ENCODE measurements at places on chromosomes 7 and 10.
A peak's percentile ranks its signal among the peaks of the same experiment; 100 is the strongest.

DNA sequence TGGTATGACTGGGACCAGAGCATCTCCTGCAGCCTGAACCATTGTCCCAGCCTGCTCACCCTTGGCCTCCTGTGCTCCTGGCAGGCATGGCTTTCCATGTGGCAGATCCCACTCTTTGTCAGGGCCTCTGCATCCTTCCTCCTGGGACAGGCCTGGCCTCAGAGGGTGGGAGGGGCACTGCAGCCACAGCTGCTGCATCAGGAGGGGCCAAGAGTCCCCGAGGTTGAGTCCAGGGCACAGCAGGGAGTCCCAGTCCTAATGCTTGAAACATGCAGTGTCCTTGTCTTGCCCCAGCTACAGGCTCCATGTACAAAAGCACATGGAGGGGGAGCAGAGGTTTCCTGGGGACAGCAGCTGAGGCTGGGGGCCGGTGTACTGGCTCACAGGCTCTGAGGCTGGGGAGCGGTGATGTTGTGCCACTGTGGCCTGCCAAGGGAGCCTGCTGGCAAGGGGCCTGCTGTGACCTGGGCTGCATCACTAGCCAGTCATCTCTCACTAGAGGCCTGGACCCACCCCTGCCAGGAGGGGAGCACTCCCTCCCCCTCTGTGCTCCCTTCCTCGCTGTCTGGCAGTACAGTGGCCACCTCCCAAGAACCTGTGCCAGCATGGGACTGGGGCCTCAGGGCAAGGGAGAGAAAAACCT, 144.8 kb downstream of the ZNF248 start:
- DNase-seq: no peak
- H3K27me3 ChIP-seq: no peaks in the 10 kb centered on the region
- H3K4me3 ChIP-seq: no peak overlapping the region
- H3K36me3 ChIP-seq: no peaks in the 10 kb centered on the region
- H3K4me1 ChIP-seq: peaks cover 8% of the 10 kb centered on the region

DNA sequence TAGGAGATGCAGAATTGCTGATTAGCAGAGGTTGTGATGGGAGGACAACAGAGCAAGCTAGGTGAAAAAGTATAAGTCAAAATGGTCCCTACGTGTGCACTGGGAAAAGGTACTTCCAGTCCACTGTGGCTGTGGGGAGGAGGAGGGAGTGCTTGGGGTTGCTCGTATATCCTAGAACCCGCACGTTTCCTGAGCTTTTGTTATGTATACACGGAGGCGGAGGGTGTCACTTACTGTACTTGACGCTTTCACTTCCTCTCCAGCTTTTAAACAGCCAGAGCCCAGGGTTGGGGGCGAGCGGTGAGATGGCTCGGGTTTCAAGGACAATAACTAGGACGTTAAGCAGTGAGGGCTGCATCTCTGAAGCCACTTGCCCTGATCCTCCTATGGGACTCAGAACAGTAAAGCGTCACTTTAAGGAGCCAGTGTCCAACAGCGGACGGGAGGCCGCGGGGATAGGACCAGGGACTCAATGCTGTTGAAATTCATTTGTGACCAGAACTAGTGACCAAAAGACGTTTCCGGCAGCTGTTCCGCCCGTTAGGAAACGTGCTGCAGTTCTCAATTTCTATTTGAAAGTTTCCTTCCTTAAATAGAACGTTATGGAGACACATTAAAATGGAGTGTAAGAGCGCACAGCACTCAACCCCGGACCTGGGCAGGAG, 985 bp upstream of the ETV1 start:
- peak overlapping the region; percentile 26 for H3K27ac ChIP-seq
- peaks cover 11% of the 10 kb centered on the region for H3K4me1 ChIP-seq
- no peaks in the 10 kb centered on the region for H3K36me3 ChIP-seq
- no peaks in the 10 kb centered on the region for H3K27me3 ChIP-seq

- H3K27me3 ChIP-seq: no peaks in the 10 kb centered on the region
- H3K4me3 ChIP-seq: no peak overlapping the region
- DNase-seq: no peak
- H3K4me1 ChIP-seq: peaks cover 8% of the 10 kb centered on the region
These were observed 170.6 kb downstream of the PRKG1 start for GRCh38 chr10:51244748-51245490.

- peaks cover 33% of the 10 kb centered on the region for H3K4me1 ChIP-seq
- DNase-seq: no peak
- H3K27me3 ChIP-seq: no peaks in the 10 kb centered on the region
- no peak overlapping the region for H3K27ac ChIP-seq
These were observed 244.2 kb upstream of the IGFBP3 start for GRCh38 chr7:46165276-46165675.

DNA sequence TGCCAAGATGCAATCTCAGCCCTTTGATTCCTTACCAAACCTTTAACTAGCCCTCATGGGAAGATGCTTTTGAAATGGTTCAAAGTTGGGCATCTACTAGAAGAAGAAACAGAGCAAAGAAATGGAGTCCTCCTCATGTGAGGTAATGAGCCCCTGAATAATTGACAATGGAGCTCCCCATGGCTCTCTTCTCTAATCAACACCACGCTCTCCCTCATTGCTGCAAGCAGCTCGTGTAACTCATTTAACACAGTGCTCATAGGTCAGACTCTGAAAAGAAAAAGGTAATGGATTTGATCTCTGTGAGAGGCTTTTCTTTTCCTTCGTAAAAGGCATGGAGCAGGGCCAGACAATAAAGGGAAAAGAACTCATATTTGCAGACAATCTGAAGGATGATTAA, 312.8 kb downstream of the PHTF2 start:
- H3K27ac ChIP-seq: no peak overlapping the region
- H3K36me3 ChIP-seq: no peaks in the 10 kb centered on the region
- no peaks in the 10 kb centered on the region for H3K4me1 ChIP-seq

DNA sequence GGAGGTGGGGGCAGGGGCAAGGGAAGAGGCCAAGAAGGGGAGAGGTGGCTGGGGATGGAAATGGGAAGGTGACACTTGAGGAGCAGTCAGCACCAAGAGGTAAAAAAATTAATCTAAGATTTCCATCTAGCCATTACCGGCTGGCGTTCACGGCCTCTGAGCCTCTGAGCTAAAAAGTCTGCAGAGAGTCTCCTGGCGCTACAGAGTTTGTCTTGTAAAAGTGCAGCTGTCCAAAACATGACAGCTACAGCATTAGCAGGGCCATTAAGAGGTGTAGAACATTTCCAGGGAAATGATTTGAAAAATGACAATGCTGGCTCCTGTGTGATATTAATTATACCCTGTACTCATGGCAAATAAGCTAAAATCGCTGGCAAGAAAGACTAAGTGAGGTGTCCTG, 167.6 kb downstream of the LRMDA start:
- H3K4me3 ChIP-seq: no peak overlapping the region
- peaks cover 6% of the 10 kb centered on the region for H3K4me1 ChIP-seq
- no peaks in the 10 kb centered on the region for H3K36me3 ChIP-seq
- no peaks in the 10 kb centered on the region for H3K27me3 ChIP-seq
- no peak for DNase-seq

DNA sequence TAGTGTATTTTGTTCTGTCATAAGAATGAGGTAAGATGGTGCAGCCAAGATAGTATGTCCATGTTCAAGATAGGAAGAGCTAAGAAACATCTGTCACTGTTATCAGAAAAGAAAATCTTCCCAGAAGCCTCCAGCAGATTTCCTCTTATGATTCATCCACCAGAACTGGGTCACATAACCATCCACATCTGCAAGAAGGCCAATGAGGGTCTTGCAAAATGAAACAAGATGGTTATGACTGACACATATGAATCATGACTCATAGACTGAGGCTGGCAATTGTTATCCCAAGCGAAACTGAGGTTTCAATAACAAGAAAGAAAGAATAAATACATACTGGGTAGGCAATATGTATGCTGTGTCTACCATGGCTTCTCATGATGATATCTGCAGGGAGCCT, 30.3 kb downstream of the CCNJ start:
- no peaks in the 10 kb centered on the region for H3K4me1 ChIP-seq
- DNase-seq: no peak
- no peak overlapping the region for H3K27ac ChIP-seq
- H3K4me3 ChIP-seq: no peak overlapping the region
- H3K36me3 ChIP-seq: no peaks in the 10 kb centered on the region

DNA sequence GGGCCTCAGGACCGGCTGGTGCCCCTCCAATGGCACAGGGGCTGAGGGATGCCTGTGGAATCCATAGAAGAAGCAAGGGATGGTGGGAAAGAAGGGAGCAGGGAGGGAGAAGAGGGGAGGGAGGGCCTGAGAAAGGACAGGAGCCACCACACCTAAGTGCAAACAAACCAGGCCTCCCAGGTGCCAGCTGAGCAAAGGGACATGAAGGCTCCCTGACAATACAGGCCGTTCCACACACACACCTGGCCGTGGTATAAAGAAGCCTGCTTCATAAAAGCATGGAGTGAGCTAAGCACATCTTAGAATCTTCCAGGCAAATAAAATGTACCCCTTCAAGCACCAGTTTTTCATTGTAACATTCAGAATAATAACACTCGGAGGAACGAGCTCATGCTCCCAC, 54.0 kb downstream of the OAT start:
- H3K27ac ChIP-seq: no peak overlapping the region
- H3K36me3 ChIP-seq: no peaks in the 10 kb centered on the region
- no peak overlapping the region for H3K4me3 ChIP-seq

GRCh38 chr7:106968160-106968559, 76.3 kb upstream of the PRKAR2B start:
- no peak overlapping the region for H3K4me3 ChIP-seq
- no peaks in the 10 kb centered on the region for H3K27me3 ChIP-seq
- no peak overlapping the region for H3K27ac ChIP-seq

GRCh38 chr10:88089498-88089897, 226.1 kb downstream of the PTEN start:
- no peaks in the 10 kb centered on the region for H3K36me3 ChIP-seq
- no peak overlapping the region for H3K4me3 ChIP-seq
- peak overlapping the region; percentile 42 for H3K27ac ChIP-seq
- peak; percentile 95 for DNase-seq
- no peaks in the 10 kb centered on the region for H3K27me3 ChIP-seq
- peaks cover 25% of the 10 kb centered on the region for H3K4me1 ChIP-seq

DNA sequence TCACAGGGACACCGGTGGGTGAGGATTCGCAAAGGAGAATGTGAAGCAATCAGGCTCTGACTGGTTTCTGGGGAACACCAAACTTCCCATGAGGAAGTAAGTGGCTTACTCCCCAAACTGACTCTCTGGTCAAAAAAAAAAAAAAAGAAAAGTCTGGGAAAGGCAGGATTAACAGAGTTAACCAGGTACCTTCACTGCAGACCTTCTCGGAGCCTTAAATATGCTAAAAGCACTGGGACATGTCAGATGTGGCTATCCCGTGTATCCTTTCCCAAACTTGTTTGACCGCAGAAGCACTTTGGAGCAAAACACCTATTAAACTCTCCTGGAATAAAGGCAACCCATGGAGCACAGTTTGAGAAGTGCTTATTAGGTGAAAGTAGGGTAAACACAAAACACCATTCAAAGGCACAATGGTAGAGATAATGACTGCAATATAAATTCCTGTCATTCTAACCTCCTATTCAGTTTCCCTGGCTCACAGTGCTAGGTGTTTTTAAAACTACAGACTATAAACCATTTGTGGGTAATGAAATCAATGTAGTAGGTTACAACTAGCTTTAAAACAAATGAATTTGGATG, 44.1 kb upstream of the MXI1 start:
- H3K27me3 ChIP-seq: no peaks in the 10 kb centered on the region
- H3K36me3 ChIP-seq: no peaks in the 10 kb centered on the region
- H3K27ac ChIP-seq: no peak overlapping the region
- peaks cover 15% of the 10 kb centered on the region for H3K4me1 ChIP-seq

DNA sequence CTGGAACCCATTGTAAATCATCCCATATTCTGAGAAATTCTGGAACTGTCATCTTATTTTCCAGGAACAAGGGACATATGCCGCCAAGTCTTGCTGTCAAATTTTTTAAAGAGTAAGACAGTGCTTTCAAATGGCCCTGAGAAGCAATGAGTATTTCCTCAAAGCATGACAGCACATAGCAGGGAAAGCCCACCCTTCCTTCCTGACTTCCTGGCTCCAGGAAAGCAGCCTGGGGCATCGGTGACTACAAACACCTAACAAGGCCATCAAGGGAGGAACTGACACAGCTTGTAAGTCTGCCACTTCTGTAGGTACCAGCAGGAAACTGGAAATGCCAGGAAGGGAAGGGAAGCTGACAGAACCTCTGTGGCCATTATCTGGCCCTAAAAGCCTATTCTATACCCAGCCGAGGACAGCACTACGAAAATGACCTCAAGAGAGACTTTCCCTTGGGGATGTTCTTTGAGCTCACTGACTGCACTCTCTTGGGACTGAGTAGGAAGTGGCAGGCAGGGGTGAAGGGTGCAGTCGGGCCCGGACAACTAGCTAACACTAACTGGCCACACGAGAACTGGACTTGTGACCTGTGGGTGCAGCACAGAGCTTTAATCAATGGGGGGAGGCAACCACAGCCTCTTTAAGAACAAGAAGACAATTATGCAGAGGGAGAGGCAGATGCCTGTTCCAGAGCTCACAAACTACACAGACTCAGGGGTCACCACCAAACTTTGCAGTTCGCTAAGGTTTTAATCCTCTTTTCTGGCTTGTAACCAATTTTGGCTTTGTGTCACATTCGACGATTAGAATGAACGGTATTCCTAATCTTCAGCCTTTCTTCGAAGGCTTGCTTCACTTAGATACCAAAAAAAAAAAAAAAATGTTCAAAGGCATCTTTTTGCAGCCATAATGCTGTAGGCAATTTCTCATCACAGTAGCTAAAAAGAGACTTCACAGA, 52.0 kb downstream of the GRB10 start:
- no peak overlapping the region for H3K4me3 ChIP-seq
- DNase-seq: no peak
- H3K27me3 ChIP-seq: no peaks in the 10 kb centered on the region
- peak overlapping the region; percentile 75 for H3K27ac ChIP-seq
- H3K4me1 ChIP-seq: peaks cover 91% of the 10 kb centered on the region

GRCh38 chr7:43058271-43059066, 54.0 kb upstream of the HECW1 start:
- H3K36me3 ChIP-seq: no peaks in the 10 kb centered on the region
- no peak overlapping the region for H3K4me3 ChIP-seq
- no peaks in the 10 kb centered on the region for H3K27me3 ChIP-seq
- DNase-seq: no peak

DNA sequence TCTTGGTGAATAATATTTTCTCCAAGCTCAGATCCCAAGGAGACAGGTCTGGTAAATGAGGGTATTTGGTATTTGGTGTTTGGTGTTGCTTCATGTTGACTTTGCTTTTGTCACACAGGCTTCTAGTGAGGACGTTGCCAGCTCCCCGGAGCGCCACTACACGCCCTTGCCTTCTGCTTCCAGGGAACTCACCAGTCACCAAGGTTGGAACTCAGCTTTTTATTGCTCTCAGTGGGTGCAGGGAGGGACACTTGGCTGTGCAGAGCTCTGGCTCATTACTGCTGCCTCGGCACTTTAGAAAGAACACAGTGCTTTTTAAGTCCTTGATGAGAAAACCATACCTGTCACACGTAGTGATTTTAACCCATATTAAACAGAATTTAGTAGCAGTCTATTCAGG, 892.9 kb downstream of the LRMDA start:
- H3K36me3 ChIP-seq: no peaks in the 10 kb centered on the region
- DNase-seq: peak; percentile 49
- H3K27me3 ChIP-seq: no peaks in the 10 kb centered on the region
- no peak overlapping the region for H3K27ac ChIP-seq
- H3K4me1 ChIP-seq: no peaks in the 10 kb centered on the region

GRCh38 chr10:70901276-70901878, 13.0 kb upstream of the PCBD1 start:
- H3K27ac ChIP-seq: no peak overlapping the region
- no peak for DNase-seq
- H3K4me3 ChIP-seq: no peak overlapping the region
- peaks cover 3% of the 10 kb centered on the region for H3K4me1 ChIP-seq
- no peaks in the 10 kb centered on the region for H3K27me3 ChIP-seq

Data from body of pancreas (tissue), 4 donors.